ENCODE measurements at places on chromosomes 2 and 18.

GRCh38 chr18:58268849-58269248 lies 224.8 kb downstream of the NEDD4L start:
- DNase-seq: no peak

DNA sequence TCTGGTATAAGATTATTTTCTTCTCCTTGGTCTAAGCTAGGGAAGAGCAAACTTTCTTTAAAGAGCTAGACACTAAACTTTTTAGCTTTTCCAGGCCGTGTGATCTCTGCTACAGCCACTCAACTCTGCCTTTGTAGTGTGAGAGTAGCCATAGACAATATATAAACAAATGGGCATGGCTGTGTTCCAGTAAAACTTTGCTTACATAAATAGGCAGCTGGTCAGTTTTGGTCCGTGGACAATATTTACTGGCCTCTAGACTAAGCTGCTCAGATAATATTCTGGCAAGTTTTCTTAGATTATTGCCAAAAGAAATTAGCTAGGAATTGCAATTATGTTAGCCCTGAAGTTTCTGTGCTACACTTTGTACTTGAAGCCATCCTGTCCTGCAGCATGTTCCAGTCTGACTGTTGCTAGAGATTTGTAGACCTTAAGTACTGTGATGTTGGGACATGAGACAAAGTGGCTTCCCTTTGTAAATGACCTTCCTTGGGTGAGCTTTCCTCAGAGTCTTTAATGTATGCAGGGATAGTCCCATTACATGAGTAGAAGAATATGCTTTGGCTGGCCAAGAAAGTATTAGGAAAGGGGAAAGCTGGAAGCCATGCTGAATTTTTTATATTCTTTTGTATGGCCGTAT lies 126.9 kb downstream of the SOX11 start:
- DNase-seq: no peak

DNA sequence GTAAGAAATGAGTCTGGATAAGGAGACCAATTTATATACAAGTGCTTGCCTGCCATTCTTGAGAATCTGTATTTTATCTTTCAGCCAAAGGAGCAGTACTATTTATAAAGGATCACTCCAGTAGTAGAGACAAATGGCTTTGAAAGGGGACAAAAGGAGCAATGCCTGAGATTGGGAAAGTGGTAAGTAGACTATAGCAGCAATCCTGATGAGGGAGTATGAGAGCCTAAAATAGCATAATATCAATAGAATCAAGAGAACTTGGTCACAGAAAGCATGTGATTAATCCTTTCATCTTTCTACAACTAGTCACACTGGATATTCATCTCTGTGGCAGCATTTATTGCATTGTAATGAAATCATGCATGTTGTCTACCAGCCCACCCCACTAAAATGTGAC lies 20.2 kb downstream of the NRXN1 start:
- no peak for DNase-seq

GRCh38 chr2:104547221-104547620 lies 306.7 kb upstream of the POU3F3 start:
- no peak for DNase-seq

GRCh38 chr2:12257476-12257875 lies 459.3 kb upstream of the TRIB2 start:
- DNase-seq: no peak

DNA sequence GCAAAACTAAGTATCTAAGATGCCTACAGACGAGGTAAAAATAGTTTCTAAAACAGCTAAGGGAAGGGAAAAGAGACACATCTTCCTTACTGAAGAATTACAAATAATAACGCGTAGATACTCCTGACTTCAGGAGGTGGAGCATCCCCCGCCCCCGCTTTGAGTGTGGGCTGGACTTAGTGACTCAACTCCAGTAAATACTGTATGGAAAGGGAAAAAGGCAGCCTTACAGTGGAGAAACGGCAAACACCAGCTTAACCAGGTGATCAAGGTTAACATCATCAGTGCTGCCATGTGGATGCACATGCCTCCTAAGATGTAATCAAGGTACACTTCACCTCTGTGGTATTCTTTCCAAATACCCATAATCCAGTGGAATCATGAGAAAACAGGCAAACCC lies 47.9 kb downstream of the HADHB start:
- no peak for DNase-seq

DNA sequence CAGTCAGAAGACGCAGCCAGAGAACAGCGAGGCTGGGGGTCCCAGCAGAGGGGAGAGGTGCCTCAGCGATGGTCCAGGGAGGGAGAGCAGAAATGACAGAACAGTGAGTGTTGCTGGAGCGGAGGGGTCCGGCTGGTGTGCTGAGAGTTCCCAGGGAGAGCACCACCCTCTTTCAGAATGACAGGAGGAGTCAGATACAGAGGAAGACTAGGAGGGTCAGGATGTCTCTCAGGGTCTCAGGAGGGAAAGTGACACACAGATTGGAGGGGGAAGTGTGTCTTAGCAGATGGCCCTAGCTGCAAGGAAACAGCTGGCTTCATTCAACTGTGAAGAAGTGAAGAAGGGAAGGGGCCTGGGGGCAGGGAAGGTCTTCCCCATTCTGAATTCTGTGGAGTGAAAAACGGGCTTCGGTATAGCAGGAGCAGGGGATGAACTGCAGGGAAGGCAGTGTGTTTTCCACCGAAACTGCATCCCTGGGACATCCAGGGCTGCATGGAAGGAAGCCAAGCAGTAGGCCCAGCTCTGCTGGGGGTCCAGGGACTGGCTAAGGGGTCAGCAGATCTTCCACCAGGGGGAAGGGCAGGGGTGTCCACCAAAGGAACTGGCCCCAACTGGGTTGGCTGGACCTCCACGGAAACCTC lies 90.0 kb upstream of the OTOS start:
- no peak for DNase-seq

DNA sequence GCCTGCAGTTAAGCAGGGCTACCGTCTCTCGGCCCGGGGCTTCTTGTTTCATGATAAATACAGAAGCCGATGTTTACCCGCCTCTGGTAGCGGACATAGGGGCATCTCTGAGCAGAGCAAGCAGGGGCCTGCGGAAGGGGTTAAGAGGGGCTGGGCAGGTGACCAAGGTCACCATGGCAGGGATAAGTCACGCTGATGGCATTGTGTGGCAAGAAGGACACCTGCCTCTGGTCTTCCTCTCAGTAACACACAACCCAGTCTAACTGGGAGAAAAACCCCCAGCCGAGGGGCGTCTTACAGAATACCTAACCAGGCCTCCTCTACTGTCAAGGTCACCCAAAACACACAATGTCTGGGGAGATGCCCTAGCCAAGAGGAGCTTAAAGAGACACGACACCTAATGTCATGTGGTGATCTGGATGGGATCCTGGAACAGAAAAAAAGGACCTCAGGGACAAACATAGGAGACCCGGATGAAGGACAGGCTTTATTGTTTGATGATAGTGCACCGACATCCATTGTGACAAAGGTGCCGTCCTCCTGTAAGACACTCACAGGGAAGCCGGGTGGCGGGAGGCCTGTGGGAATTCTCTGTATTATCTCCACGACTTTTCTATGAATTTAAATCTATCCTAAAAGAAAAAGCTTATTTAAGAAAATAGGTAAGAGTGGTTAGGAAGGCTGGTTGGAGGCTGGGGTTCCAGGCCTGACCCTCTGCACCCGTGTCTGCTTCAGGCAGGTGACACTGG lies 24.8 kb downstream of the SH3BP4 start:
- DNase-seq: no peak

GRCh38 chr18:74342416-74343043 lies 26.9 kb downstream of the C18orf63 start:
- DNase-seq: no peak

DNA sequence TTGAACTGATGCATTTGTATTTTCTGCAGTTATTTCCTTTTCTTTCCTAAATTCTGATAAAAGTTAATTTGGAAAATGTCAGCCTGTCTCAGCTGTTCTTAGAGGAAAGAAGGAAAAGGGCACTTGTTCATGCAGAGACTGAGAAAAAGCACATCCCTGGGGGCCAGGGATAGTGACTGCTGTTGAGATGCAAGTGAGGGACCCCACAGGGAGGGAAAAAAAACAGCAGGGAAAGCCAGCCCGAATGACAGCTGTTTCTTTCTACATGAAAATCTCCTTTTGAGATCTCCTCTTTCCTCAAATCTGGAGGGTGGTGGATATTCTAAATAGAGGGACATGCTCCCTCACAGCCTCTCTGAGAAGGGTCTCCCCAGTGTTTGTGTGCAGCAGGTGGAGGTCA lies 14.0 kb upstream of the MTA3 start:
- no peak for DNase-seq

- DNase-seq: no peak
These were observed 601.7 kb upstream of the VRK2 start for GRCh38 chr2:57444752-57445430.

- no peak for DNase-seq
These were observed 96.6 kb upstream of the LYPD1 start for GRCh38 chr2:132766573-132766972.

DNA sequence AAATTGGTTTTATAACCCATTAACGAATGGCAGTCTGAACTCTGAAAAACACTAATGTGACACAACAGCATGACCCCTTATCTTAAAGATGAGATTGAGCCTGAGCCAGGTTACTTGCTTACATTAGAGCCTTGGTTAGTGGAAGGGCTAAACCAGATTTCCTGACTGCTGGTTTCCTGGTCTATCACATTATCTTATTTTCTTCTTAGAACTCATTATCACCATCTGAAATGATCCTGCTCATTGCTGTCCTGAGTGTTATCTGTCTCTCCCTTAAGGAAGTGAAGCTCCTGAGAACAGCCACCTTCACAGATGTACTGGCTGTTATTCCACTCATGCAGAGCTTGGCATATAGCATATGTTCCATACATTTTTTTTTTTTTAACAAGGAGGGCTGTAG lies 9.0 kb upstream of the NRP2 start:
- no peak for DNase-seq

- DNase-seq: no peak
These were observed 24.4 kb downstream of the LBH start for GRCh38 chr2:30255466-30256408.

- DNase-seq: no peak
These were observed 11.5 kb downstream of the ATF2 start for GRCh38 chr2:175156534-175156933.

DNA sequence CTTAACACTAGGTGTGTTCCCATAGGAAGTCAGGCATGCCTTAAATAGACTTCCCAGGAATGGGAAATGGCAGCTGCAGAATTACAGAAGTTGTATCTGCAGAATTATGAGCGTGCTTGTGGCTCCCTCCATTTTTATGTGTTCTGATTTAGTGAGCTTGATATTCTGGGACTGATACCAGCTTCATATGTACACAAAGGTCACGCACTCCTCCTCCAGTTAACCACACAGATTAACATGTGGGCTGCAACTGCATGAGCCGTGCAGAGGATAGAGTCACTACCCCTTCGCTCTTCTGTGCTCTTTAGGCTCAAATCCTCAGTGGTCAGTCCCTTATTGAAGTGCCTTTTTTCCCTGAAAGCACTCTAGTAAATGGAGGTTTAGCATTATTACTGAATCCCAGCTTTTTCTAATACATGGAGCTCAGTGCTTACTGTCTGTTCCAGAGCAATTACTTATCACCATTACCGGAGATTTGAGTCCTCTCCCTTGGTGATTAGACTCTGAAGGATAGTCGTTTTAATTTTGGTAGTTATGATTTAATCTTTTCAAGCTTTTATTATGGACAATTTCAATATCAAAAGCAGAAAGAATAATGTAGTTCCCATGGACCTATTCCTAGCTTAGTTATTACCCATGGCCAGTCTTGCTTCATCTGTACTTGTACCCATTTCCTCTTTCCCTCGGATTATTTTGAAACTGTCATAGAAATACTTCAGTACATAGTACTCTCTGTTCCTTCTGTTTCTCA lies 238.3 kb downstream of the PRKCE start:
- no peak for DNase-seq

DNA sequence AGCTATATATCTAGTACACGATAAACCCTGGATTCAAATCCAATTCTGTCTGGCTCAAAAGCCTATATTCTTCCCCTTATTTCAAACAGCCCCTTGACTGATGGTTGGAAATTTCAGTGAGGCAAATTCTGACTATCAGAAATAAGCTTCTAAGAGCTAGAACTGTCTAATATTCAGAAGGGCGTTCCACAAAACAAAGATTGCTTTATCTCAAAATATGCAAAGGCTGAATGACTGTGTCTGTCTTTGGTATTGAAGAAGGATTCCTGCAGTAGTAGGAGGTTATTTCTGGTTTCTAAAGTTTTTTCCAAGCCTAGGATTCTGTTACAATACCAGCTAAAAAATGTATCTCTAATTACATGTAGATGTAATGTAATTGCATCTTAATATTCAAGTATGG lies 31.1 kb downstream of the DRC1 start:
- no peak for DNase-seq

DNA sequence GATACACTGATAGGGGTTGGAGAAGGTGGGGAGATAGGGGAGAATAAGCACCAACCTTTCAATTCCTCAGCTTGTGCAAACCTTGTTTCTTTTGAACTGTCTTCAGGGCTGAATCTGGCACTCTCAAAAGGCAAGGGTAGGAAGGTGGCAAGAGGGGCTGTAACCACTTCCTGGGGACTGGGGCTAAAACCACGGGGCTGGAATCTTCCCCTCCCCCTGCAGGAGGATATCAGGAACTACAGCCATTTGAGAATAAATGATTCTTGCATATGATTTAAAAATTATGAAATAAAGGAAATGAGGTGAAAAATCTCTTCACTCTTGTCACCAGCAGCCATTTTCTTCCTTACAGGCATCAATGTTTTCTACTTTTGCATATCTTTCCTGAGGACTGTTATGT lies 50.8 kb downstream of the ATOH8 start:
- no peak for DNase-seq

GRCh38 chr18:3914833-3915610 lies 465.1 kb downstream of the TGIF1 start:
- DNase-seq: no peak

DNA sequence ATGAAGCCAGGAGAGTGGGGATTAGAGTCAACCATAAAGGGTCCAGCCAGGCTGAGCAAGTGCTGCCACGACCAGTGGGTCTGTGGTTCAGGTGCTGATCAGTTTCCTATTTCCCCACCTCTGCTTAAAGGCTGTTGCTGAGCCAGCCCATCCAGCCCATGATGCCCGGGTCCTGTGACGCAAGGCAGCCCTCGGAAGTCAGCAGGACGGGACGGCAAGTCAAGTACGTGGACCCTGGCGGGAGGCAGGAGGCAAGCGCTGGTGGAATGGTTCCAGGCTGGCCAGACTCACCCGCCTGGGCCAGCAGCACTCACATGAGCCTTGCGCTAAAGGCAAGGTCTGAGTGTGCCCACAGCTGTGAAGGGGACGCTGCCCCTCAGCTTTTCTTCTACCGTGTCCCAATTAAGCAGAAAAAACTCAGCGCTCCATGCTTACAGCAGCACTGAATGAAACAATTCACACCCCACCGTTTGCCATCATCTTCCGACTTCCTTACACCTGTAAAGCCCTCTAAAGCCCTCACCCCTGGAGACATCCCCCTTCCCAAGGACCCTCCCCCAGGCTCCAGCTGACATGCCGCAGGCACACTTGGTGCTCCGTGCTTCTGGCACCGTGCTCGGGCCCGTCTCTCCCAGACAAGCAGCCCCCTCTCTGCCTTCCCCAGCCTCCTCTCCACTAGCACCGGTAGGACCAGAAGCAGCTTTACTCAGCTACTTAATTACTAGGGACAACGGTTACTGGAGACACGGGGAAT lies 11.3 kb upstream of the RPL31 start:
- no peak for DNase-seq

All from DMS 273 treated with DMSO at 0.1 percent for 48 hours (cell line).